Right ventricle myocardium inferior (tissue), 1 donor: ENCODE measurements at places on chromosomes 6 and 20. TPM values are rescaled to one million over a fixed set of nuclear protein-coding genes. Genes with fewer than 3 reads are reported as not detected.

Gene PRR18
- total RNA-seq: 0.11 TPM

Gene RNF8
- 14.9 TPM for total RNA-seq

- no peak for DNase-seq
Measured at GRCh38 chr20:10376270-10377075, 57.5 kb downstream of the MKKS start.

GRCh38 chr6:32922083-32922482, 18.7 kb downstream of the HLA-DMB start:
- DNase-seq: no peak

- DNase-seq: no peak
Measured at GRCh38 chr20:11676630-11677287, 240.9 kb upstream of the BTBD3 start.

GRCh38 chr6:76982476-76983199, 480.7 kb downstream of the HTR1B start:
- no peak for DNase-seq

- DNase-seq: no peak
Measured at GRCh38 chr6:24520929-24521546, 26.3 kb downstream of the ALDH5A1 start.

DNA sequence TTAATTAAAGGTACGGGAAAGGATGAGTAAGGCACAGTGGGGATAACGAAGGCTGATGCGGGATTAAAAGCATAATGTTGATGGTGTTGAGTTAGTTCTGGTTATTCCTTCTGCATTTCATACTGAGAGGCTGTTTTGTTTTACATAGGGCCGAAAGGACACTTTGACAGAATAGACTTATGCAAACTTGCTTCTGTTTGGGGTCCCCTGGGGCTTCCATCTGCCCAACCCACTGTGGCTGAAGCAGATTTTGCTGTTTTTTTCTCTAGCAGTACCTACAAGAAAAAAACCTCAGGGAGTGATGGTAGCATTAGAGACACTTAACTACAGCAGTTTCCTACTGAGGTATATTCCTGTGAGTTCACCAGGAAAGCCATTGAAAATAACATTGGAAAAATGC, 136.1 kb upstream of the SUPT3H start:
- DNase-seq: no peak

DNA sequence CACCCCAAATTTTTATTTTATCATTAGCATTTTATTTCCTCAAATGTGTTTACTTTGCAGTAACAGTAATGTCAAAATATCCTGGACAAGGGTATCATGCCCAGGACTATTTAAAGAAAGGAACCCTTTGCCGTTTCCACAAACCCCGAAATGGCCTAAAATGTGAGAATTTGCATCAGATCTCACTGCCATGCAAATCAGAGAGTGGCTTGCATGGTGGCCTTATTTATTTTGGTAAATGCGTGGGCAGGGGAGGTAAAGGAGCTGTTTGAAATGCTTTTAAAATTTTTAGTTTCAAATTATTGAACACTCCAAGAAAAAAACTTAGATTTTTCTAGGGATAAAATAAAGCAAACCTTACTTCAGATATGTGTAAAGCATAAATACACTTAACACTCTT, 43.8 kb downstream of the ADAT2 start:
- no peak for DNase-seq
